Progenitor cell of endocrine pancreas (in vitro differentiated cells): ENCODE measurements at places on chromosomes 13 and 19. TPM values are rescaled to one million over a fixed set of nuclear protein-coding genes. Genes with fewer than 3 reads are reported as not detected.

CLEC17A gene
- not detected in 2 replicates for total RNA-seq

ZNF730 gene
- total RNA-seq: 21.3 and 21.8 TPM in 2 replicates

GJB2 gene
- 1.1 and 2.4 TPM in 2 replicates for total RNA-seq

- no peak for DNase-seq
Measured at GRCh38 chr13:94028650-94029049, 450.8 kb downstream of the DCT start.

DNA sequence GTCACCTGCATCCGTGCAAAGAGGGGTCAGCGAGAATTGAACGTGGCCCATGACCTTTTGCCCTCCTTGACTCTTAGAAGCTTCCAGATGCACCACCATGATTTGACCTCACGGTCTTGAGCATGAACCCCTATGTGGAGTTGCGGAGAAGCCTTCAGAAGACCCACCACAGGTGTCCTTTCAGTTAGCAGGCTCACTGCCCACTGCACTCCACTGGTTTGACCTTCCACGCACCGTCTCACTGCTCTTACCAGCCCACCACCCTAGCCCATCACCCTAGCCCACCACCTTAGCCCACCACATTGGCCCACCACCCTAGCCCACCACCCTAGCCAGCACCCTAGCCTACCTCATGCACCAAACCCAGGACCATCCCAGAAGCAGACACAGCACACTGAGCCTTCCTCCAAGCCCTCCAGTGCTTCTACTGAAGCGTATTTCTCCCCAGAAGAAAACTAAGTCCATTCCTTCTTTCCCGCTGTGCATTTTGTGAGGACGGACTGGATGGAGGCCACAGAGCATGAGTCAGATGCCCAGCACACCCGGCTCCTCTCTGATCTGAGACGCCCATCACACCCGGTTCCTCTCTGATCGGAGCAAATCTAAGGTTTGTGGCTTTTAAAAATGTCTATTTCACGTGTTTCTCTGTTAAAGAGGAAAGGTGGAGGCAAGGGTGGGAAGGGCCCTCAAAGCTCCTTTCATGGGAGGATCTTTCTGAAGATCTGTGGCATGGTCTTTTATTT lies 45.8 kb downstream of the SOX1 start:
- no peak for DNase-seq

- DNase-seq: no peak
Measured at GRCh38 chr19:7013678-7014077, 7.6 kb downstream of the MBD3L2B start.
